Epithelial cell of esophagus (primary cell): ENCODE measurements at places on chromosomes 12 and 14.

- no peak for DNase-seq
Observed at GRCh38 chr14:79332504-79333197, 878.7 kb downstream of the DIO2 start.

GRCh38 chr14:99272899-99273765 is 1.1 kb upstream of the BCL11B start:
- DNase-seq = peak; percentile 63

DNA sequence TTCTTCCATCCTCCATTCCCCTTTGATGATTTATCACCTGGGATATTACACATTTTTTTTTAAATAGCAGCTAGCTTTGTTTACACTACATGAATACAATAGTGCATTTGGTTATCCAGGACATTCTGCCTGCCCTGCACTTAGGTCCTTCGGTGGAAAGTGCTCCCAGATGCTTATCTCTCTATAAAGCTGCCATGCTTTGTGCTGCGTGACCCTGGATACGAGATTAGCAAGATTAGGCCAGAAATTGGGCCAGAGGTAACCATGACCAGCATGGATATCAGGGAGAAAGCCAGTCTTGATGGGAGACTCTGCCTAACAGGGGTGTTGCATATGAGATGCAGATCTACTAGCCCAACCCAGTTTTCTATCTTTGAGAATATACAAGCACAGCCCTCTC is 12.1 kb upstream of the KRT83 start:
- DNase-seq = no peak

- no peak for DNase-seq
Observed at GRCh38 chr14:101495827-101496775, 65.2 kb upstream of the DIO3 start.

- peak; percentile 71 for DNase-seq
Observed at GRCh38 chr14:70685474-70686197, 43.9 kb downstream of the TTC9 start.

GRCh38 chr12:119319638-119320037 is 14.9 kb upstream of the CCDC60 start:
- no peak for DNase-seq

DNA sequence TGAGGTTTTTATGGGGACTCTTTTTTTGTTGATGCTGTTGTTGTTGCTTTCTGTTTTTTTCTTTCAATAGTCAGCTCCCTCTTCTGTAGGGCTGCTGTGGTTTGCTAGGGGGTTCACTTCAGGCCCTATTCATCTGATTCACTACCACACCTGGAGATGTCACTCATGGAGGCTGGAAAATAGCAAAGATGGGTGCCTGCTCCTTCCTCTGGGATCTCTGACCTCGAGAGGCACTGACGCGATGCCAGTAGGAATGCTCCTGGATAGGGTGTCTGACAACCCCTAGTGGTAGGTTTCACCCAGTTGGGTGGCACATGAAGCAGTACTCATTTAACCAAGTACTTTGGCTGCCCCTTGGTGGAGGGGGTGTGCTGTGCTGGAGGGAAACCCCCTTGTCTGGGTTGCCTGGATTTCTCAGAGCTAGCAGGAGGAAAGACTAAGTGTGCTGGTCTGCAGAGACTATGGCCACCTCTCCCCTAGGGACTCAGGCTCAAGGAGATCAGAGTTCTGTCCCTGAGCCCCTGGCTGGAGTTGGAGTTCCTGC is 745.5 kb downstream of the TMTC2 start:
- no peak for DNase-seq

- no peak for DNase-seq
Observed at GRCh38 chr14:31897581-31898186, 179.4 kb upstream of the ARHGAP5 start.

DNA sequence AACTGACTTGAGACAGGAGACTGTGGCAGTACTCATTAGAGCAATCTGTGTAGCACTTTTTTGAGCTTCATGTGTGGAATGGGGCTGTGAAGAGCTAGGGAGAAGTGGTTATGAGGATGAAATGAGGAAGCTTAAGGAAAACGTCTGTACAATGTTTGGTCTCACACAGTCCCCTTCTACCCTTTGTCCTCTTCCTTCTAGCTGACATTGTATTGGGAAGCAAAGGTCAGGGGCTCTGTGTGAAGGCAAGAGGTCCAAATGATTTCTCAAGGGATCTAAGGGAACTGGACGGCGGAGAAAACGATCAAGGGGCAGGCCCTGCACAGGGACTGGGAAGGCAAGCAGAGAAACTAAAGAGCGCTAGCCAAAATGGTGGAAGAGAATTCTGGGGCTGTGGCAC is 13.1 kb upstream of the CIPC start:
- no peak for DNase-seq

GRCh38 chr14:68938271-68939150 is 40.6 kb downstream of the ACTN1 start:
- no peak for DNase-seq

- DNase-seq = no peak
Observed at GRCh38 chr14:73238941-73239340, 1.6 kb downstream of the PAPLN start.

DNA sequence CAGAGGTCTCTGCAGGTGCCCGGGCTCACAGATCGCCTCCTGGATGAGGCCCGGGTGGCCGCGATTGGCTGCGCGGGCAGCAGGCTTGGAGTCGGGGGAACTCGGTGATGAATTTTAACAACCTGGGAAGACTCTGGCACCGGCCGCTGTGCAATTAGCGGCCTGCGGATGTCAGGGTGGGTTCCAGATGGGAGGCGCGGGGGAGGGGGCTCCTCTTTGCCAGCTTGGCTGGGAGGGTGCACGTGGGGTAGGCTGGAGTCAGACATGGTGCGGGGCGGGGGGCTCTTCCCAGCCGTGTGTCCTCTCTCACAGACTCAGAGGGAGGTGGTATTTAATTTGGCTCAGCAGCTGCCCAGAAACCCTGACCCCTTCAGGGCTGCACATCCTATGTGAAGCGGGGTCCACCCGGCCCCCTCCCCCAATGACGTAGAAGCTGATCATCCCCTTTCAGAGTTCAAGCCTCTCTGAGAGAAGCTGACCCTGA is 81.4 kb downstream of the KIF26A start:
- DNase-seq = no peak

DNA sequence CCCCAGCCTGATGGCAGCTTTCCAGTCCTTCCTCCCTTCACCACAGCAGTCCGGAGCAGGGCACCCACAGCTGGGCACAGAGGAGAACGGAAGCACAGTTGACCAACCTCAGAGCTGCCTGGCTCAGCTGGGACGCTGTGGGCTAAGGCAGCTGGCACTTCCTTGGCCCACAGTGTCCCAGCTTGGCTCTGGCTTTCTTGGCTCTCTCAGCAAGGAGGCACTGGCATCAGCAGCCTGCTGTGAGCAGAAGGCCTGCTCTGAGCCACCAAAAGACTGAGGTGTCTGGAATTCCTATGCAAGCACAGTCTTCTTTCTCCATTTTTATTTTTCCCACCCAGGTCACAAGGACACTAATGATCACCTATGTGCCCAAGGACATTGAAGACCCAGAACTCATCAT is 32.6 kb downstream of the NGB start:
- no peak for DNase-seq

- no peak for DNase-seq
Observed at GRCh38 chr14:64691376-64691775, 12.8 kb upstream of the PLEKHG3 start.

- no peak for DNase-seq
Observed at GRCh38 chr12:122406701-122407164, 15.7 kb downstream of the CLIP1 start.

DNA sequence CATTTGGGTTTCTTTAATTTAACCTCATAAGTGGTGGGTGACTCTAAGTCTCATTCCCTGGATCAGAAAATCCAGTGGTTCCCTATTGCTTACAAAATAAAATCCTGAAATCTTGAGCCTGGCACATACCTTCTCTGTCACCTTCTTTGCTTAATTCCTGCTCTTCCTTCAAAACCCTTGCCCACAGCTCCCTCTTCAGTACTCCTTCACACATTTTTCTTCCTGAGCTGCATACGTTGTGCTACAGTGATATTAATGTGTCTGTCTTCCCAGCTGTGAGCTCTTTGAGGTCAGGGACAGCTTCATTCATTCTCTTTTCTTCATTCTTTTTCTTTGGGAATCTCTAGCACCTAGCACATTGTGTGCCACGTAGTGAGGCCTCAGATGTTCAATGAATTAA is 9.5 kb downstream of the TSPAN11 start:
- no peak for DNase-seq

DNA sequence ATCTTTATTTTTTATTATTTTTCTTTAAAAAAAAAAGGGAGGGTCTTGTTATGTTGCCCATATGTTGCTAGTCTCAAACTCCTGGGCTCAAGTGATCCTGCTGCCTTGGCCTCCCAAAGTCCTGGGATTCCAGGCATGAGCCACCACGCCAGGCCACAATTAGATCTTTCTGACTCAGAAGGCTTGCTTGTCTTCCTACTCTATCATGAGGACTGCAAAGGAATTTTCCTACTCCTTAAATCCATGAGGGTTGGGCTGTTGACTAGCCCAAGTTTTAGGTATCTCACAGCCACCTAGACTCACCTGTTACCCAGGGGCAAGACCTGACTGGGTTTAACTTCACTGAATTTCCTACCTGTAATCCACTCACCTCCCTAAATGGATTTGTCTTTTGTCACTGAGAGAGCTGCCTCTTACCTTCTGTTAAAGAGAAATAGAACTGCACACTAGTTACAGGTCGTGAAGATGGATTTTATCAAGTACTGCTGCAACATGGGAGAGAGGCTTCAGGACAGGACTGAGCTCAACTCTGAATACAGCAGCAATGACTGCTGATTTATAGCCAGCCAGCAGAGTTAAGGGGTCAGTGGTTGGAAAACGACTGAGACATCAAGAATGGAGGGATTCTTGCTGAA is 72.3 kb downstream of the B4GALNT3 start:
- peak; percentile 75 for DNase-seq

DNA sequence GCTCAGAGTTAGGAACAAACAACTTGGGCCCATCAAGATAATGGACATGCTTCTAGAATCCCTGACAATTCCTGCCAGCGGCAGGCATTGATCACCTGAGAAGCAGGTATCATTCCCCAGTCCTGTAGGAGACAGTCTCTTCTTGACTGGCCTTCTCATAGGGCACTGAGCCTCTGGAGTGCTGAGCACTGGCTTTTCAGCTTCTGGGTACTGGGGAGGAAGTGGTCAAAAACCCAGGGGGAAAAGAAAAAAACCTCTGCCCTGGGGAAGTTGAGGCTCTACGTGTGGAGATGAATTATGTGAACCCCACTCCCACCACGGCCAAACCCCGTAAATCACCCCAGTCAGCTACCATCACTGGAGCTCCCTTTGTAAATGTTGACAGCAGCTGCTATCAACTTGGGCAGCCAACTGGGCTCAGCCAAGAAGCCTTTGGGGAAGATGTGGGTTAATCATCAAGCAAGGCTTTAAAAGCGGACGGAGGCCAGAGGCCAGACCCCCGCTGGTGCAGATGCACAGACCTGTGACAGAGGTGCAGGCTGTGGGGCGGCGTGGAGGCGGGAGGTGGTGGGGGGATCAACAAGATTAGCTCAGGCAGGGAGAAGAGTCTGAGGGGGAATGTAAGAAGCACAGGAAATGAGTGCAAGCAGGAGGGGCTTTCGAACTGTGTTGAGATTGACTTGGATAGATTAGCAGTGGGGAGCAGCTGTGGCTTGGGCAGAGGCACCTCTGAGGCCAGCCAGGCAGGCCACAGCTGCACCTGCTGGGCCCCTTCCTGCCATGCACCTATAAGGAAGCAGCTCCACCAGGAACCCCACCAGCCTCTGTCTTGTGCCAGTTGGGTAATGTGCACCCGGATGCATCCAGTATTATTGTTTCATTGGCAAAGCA is 105.4 kb upstream of the HIF1A start:
- no peak for DNase-seq

DNA sequence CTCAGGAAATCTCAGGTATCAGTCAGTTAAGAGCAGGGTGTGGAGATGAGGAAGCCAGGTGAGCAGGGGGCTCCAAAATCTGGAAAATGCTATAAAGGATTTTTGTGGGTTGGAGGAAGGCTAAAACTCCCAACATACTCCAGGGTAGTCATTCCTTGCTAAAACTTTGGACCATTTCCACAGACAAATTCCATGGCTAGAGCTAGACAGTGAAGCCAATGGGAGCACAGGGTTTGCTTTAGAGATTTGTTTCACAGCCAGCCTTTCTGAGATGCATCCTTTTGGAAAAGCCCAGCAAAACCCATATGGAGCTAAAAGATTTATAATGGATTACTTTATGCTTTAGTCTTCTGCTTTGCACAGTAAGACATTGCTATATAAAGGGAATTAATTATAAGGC is 146.5 kb downstream of the SAMD4A start:
- no peak for DNase-seq

DNA sequence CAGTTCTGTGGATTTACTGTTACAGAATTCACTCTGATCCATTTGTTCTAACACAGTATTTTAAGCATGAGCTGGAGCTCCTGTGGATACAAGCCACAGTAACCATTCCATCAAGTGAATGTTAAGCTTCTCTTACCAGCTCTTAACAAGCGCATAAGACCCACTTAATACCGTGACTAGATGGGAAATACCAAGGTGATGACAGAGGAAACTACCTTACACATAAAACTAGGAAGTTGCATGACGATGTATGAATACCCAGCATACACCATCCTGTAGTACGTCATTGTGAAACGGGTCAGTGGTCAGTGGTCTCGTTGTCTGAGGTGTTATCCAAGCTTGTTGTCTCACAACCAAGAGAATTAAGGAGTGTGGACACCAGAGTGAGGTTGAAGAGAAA is 2.0 kb upstream of the GALC start:
- no peak for DNase-seq

- no peak for DNase-seq
Observed at GRCh38 chr14:73461478-73462047, 3.2 kb upstream of the NUMB start.

DNA sequence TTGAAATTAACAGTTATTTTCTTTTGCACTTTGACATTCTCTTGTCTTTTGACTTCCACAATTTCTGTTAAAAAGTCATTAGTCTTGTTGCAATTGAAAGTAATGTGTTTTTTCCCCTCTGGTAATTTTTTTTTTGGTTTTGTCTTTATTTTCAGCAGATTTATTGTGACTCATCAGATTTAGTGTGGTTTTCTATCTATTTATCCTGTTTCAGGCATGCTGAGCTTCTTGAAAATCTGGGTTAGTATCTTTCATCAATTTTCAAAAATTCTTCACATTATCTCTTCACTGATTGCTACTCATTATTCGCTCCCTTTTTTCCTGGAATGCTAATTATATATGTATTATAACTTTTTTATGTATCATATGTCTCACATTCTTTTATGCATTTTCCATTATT is 15.3 kb upstream of the NTF3 start:
- no peak for DNase-seq

DNA sequence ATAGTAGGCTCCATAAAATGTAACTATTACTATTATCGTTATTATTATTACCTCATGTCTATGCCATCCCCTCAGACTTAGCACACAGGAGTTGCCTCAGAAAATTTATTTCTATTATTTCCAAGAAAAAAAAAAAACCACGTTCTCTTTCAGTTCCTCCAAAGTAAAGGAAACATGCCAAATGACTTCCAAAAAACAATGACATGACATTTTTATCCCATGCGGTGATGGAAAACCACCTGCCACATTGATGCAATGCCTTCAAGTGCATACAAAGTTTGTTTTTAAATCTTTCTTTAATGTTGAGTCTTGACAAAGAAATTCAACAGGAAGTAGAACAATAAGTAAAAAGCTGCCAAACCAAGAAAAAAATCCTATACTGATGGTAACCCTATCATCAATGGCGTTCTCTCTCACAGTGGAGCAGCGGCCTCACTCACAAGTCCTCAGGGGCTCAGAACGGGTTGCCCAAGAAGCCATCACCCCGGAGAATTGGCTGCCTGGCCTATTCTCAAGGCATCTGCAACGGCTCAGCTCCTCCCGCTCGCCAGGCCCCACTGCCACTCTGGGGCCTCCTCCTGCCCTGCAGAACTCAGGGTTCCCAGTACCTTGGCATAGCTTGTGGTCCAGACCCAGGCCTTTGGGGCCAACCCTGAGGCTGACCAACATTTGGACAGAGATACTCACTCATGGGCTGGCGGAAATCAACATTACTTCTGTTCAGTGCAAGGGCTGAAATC is 51.9 kb downstream of the SERPINA3 start:
- DNase-seq = no peak
